ENCODE measurements at places on chromosomes 5 and 9.
A peak's percentile ranks its signal among the peaks of the same experiment; 100 is the strongest.

- no peak for DNase-seq
These were observed 615 bp downstream of the ATG10 start for GRCh38 chr5:81972492-81972783.

DNA sequence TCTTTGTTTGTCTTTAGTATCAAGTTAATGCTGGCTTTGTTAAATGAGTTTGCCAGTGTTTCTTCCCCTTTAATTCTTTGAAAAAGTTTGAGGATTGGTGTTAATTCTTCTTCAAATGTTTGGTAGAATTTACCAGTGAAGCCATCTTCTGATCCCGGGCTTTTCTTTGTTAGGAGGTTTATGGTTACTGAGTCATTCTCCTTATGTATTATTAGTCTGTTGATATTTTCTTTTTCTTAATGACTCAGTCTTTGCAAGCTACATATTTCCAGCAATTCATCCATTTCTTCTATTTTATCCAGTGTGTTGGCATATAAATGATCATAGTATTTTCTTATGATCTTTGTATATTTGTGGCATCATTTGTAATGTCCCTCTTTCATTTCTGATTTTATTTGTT lies 74.5 kb upstream of the SPINK5 start:
- DNase-seq = no peak

DNA sequence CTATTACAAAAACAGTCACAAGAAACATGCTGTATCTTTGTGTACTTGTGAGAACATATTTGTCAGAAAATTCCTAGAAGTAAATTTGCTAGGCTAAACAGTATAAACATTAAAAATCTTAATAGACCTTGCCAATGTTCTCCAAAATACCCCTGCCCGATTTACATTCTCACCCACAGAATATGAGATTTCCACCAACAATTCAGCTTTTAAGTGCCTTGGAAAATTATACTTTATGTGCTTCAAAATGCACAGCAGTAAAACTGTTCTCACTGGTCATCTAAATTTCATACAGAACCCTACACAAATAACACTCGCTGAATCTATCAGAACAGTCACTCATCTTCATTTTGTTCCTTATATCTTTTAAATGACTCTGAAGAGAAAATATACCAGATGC lies 5.5 kb downstream of the MLLT3 start:
- DNase-seq = no peak

DNA sequence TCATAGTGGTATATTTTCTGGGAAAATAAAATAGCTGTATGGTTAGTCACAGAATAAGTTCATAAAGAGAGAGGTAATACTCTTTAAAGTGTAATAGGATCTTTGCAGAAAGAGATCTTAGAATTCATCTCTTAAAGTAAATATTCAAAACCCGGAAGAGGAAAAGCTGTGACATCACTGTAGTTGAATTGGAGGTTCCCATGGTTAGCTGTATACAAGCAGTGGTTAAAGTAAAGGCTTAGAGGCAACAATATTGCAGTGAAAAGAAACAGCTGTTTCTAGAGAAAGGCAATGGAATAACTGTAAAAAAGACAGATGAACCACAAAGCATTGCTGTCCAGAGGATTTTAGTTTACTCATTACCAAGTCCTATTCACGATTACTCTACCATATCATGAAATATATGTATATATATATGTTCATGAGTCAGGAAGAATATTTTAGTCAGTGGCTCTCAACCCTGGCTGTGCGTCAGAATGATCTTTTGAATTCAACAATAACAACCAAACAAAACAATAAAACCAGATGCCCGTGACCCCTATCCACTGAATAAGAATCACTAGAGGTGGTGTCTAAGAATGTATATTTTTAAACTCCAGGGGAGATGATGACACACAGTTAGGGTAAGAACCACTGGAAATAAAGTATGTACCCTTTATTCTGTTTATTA lies 4.7 kb downstream of the ERCC6L2 start:
- DNase-seq = no peak

GRCh38 chr5:63554191-63554590 lies 408.1 kb downstream of the HTR1A start:
- no peak for DNase-seq

DNA sequence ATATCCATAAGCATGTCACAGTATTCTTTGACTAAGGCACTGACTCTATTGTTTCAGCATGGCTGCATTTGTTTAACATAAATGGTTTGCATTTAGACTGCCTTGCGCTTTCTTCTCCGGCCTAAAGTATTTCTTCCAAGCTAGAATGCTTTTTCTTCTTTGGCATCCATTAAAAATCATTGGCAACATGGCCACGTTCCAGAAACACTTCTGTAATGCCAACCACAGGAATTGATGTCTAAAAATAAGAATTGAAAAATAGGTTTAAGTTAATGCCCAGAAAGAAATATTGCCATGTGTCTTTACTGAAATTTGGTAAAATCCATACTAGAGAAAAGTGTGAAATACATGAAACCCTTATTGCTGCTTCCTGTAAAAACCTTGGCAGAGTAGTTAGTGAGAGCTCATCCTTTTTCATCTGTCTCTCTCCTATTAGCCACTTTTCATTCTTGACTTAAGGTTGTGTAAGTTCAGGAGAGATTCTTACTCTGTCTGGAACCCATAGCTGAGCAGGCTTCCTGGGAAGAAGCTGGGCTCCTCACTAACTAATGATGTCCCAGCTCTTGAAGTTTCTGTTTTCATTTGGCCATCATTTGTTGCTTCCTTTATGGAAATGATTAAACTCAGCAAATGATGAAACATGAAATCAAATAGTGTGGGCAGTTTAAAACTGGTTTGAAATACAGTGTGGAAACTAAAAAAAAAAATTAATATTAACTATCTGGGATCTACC lies 58.2 kb upstream of the RPS23 start:
- DNase-seq = no peak

- DNase-seq = peak; percentile 38
These were observed 133.2 kb downstream of the MTX3 start for GRCh38 chr5:79857714-79858409.

- no peak for DNase-seq
These were observed 23.2 kb downstream of the GLRX start for GRCh38 chr5:95799191-95799835.

- DNase-seq = no peak
These were observed 287.0 kb downstream of the PIK3R1 start for GRCh38 chr5:68502531-68502930.

GRCh38 chr9:131480258-131480657 lies 22.5 kb upstream of the POMT1 start:
- DNase-seq = no peak

DNA sequence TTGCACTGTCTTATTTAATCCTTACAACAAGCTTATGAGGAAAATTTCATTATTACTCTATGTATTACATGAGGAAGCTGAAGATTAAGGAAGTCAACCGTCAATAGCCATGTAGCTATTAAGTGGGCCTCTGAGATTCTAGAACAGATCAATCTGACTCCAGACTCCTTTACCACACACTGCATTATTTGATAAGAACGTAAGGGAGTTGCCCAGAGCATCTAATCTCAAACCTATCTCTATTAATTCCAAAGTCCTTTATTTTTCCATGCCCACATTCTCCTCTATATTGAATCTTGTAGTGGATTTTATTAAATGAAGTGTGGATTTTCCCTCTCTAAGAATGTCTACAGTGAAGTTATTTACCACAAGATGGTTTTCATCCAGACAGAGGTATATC lies 118.2 kb upstream of the MTAP start:
- no peak for DNase-seq

- DNase-seq = no peak
These were observed 28.0 kb upstream of the ERAP1 start for GRCh38 chr5:96835791-96836191.

DNA sequence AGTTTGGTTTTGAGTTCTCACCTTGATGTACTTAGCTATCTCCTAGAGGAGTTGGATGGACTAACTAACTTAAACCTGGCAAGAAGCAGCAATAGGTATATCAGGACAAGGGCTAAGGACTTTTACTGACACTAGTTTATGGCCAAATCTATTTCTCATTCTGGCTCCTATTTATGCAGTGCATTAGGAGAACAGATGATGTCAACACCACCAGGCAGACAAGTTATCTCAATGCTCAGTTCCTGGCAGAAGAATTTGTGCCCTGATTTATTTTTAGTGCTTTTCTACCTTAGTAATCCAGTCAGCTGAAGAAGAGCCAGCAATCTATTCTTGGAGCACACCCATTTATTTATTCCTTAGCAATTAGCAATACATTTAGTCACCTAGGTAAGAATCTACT lies 30.7 kb upstream of the MYOT start:
- DNase-seq = no peak

GRCh38 chr5:59134471-59135163 lies 551.7 kb downstream of the RAB3C start:
- DNase-seq = no peak

- no peak for DNase-seq
These were observed 21.2 kb upstream of the PFDN1 start for GRCh38 chr5:140324041-140324600.

DNA sequence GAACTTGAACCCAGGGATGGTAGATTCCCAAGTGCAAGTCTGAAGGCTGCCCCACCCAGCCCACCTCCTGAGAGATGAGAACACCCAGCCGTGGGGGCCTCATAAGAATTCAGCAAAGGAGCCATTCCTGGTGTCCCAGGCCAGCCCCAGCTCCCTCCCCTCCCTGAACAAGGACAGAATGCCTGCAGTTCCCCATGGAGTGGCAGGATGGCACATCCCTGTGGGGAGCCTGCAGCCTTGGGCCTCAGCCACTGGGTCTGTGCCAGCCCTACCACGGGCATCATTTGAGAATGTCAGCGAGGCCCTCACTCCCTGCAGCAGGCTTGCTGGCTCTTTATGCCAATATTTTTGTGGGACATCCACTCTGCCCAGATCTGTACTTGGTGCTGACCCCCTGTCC lies 36.2 kb upstream of the RAPGEF1 start:
- no peak for DNase-seq

- no peak for DNase-seq
These were observed 21.1 kb upstream of the ZBTB34 start for GRCh38 chr9:126839301-126839700.

GRCh38 chr9:133709691-133710571 lies 28.2 kb downstream of the SARDH start:
- DNase-seq = no peak

GRCh38 chr5:75072061-75072460 lies 19.7 kb upstream of the GCNT4 start:
- no peak for DNase-seq
